BJ (cell line): ENCODE measurements at places on chromosomes 11 and 22.

DNA sequence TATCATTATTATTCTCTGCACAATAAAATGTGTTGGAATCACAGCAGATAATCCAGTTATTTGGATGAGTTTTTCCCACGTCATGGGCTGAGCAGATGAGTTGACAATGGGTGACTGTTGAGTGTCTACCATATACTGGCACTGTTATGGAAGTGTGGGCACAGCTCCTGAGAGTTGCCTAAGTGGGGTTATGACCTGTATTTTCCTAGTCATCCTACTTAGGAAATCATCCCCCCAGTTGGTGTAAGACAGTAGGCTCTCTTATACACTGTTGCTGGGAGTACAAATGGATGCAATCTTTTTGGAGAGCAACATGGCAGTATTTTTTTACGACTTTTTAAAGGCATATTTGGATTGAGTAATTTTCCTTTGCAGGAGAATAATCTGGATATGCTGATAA is 66.4 kb downstream of the TRAF6 start:
- DNase-seq: no peak

DNA sequence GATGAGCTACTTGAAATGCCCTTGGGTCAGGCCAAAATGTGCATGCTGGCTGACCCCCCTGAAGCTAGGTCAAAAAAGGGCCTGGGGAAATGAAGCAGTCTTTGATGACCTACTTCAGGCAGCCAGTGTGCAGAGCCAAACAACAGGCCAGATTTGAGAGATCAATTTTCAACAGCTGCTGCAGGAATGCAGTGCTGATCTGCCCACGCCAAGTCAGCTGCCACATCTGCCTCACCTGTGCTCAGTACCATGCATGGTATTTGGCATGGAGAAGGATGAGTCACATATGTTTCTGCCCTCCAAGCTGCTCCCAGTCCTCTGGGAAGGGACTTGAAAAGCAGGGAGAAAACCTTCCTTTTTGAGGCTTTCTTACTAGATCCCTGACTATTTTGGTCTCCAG is 35.8 kb downstream of the MTNR1B start:
- DNase-seq: no peak

DNA sequence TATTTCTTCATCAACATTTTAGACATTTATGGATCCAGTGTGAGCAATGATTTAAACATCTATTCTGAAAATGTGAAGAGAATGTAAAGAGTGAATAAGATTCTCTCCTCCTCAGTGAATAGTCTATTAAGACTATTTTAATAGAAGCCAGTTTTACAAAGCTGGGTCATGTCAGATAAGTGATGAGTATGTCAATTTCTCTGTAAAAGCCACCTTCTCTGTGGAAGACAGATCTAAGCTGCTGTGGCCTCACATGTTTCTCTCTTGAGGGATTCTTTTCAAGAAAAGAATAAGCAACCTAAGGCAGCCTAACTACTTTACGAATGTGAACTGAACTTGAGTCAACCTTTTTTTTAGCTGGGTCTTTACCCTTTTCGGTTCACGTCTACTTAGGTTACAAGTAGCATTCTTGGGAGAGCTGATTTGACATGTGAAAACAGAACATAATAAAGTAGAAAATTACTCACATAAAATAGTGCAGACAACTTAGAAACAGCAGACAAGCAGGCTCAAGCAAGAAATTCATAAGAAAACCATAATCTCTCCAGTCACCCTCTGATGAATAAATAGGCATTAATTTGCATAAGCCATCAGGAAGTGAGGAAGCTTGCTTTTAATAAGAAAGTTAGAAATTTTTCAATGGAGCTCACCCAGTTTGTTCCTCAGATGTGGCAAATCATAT is 9.9 kb downstream of the CTSC start:
- DNase-seq: no peak

DNA sequence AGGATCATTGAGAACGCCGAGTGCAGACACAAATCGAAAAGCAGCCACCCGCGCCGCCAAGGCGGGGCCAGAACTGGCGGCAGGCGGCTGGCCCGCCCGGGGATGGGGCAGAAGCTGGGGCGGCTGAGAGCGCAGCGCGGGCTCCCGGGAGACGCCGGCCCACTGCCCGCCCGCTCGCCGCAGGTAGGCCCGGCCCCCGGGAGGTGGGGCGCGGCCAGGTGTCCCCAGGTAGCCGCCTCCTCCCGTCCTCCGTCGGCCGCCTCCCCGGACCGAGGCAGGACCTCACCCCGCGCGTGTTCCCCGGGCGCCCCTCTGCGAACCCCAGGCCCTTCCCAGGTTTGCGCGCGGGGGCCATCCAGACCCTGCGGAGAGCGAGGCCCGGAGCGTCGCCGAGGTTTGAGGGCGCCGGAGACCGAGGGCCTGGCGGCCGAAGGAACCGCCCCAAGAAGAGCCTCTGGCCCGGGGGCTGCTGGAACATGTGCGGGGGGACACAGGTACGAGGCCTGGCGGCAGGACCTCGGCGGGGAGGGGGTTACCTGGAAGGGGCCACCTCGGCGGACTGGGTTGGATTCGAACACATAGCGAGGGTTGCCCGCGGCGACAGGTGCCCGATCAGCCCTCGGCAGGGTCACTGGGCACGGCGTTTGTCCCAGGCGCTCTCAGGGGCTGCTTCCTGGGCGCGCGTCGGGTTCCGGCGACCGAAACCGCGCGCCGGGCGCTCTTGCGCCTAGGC is at the start of gene PRRG4:
TSS of gene PRRG4 (plus strand) at position 248 of the 733 bp plus-strand sequence. CDS start 603 bp downstream, outside the sequence.
- DNase-seq: no peak

DNA sequence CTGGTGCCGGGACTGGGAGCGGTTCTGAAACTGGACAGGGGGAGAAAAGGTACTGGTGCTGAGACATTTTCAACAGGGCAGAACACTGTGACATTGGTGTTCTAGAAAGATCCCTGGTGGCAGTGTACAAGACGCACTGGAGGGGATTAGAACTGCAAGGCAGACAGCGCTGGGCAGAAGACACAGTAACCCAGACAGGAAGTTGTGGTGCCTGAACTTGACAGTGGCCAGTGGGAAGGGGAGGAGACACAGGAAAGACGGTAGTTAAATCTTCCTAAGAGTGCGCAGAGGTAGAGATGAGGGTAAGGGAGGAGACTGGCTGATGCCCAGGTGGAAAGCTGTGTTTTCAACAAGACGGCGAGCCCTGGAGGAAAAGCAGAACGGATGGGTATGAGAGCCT is 24.5 kb downstream of the FAM227A start:
- DNase-seq: no peak

- DNase-seq: no peak
These were observed at the start of gene MPPED2 for GRCh38 chr11:30586251-30587144. Gene MPPED2, minus strand, starts transcription at chr11:30586353. Its CDS starts 5,980 bp downstream, at chr11:30580373.

DNA sequence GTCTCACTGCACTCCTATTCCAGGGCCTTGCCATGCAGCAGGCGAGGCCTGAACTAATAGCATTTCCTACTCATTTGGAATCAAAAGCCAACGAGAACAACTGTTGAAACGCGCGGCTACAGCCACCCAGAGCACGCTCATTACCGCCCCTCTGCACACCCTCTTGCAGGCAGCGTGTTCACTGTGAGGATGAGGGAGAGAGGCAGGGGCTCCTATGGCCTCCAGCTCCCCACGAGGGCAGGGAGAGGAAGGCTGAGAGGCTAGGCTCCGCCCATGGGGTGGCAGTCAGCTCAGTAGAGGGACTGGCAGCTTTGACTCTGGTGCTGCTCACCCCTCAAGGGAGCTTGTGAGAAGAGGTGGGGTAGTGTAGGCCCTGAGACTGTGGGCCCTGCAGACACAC is 26.2 kb downstream of the LMO1 start:
- no peak for DNase-seq

DNA sequence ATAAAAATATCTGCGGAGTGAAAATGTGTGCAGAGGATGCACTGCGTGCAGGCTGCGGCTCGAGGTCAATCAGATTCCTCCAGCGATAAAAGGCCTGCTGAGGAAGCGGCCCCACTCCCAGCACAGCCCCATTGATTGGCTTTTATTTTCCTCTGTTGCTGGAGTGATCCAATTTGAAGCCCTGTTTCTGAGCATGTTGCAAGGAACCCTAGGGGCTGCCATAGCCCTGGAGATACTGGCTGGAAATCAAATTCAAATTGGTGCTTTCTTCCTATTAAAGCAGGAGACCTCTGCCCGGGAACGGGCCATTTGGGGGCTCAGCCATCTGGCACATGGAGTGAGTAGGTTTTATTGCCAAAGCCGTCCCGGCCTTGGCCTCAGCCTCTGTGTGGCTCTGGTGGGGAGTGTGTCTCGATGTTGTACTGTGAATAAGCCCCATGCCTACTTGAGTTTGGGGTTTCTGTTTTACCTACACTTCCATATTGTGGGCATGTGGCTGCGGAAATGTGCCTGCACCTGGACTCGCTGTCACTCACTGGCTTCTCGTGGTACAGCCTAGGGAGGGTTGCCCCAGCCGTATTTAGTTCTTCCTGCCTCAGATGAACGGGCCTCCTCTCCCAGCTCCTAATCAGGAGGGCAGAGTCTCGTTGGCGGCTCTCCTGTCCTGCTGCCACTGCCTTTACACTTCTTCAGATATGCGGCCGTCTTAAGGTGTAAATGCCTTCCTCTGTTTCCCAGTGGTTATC is 25.6 kb downstream of the PARVB start:
- no peak for DNase-seq

GRCh38 chr11:65642014-65642671 is 4.2 kb downstream of the SIPA1 start:
- no peak for DNase-seq

DNA sequence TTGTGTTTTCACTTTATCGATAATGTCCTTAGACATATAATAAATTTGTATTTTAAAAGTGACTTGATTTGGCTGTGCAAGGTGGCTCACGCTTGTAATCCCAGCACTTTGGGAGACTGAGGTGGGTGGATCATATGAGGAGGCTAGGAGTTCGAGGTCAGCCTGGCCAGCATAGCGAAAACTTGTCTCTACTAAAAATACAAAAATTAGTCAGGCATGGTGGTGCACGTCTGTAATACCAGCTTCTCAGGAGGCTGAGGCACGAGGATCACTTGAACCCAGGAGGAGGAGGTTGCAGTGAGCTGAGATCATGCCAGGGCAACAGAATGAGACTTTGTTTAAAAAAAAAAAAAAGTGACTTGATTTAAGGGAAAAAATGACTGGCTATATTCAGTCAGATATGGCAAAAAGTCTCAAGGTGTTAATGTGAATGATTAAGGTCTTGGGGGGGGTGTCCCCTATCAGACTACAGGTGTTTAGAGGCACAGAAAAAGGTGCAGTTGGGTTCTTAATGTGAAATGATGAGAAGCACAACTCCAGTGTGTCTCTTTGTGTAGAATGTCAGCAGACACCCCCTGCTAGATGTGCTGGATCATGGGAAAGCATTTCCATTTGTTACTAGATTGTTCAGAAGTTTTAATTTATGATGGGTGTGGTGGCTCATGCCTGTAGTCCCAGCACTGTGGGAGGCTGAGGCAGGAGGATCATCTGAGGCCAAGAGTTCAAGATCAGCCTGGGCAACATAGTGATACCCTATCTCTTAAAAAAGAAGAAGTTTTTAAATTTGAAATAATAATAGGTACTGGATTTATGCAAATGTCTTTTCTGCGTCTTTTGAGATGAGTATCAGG is 17.0 kb downstream of the NEAT1 start:
- no peak for DNase-seq

DNA sequence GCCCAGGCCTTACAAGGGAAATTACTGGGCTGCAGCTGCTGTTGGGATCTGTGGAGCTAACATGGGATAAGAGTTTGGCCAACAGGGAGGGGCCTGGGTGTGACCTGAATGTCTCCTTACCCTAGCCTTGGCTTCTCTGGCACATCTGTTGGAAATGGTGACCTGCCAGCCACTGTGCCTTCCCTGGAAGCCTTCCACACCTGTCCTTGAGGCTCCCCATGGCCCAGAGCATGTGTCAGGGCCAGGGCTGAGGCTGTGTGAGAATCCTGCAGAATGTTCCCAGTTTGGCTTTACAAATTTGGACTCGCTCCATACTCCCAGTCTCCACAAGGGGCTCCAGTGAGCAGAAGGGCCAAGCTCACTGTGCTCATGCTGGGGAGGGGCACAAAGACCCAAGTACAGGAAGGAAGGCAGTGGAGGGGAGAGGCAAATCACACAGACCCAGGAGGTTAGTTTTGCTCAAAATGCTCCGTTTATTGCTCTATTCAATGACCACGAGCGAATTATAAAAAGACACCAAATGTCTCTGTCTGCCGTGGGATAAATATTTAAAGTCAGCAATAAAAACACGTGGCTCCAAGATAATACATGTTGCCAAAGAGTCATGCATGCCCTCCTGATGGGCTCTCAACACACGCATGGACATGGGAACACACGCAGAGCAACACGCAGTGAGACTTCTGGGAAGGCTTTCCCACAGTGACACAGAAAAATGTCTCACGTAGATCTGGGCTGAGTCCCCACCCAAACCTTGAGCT is 1.7 kb upstream of the IGSF22 start:
- DNase-seq: no peak

- DNase-seq: no peak
These were observed 612.6 kb downstream of the TBC1D22A start for GRCh38 chr22:47374901-47375575.

DNA sequence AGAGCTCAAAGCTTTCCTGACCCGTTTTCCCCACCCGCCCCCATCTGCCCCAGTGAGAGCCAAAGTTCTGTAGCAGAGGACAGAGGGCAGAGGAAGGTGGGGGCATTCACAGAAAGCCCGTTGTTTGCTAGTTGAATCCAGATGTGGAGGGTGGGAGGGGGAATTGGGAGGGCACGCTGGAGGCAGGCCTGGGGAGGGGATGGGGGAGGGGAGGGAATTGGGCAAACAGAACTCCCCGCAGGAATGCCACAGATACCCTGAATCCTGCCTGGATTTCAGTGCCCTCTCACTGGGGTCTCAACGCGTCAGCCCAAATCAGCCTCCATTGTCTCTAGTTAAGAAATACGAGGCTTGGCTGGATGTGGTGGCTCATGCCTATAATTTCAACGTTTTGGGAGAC is 12.9 kb upstream of the OAF start:
- no peak for DNase-seq

- peak; percentile 99 for DNase-seq
These were observed 37.6 kb downstream of the RIBC2 start for GRCh38 chr22:45450921-45451651.

- no peak for DNase-seq
These were observed 1.8 kb upstream of the TMEM86A start for GRCh38 chr11:18696638-18697225.

GRCh38 chr22:21761994-21762680 is 26.5 kb upstream of the YPEL1 start:
- DNase-seq: no peak

- DNase-seq: no peak
These were observed 66.4 kb downstream of the SMCO4 start for GRCh38 chr11:93476796-93477195.

DNA sequence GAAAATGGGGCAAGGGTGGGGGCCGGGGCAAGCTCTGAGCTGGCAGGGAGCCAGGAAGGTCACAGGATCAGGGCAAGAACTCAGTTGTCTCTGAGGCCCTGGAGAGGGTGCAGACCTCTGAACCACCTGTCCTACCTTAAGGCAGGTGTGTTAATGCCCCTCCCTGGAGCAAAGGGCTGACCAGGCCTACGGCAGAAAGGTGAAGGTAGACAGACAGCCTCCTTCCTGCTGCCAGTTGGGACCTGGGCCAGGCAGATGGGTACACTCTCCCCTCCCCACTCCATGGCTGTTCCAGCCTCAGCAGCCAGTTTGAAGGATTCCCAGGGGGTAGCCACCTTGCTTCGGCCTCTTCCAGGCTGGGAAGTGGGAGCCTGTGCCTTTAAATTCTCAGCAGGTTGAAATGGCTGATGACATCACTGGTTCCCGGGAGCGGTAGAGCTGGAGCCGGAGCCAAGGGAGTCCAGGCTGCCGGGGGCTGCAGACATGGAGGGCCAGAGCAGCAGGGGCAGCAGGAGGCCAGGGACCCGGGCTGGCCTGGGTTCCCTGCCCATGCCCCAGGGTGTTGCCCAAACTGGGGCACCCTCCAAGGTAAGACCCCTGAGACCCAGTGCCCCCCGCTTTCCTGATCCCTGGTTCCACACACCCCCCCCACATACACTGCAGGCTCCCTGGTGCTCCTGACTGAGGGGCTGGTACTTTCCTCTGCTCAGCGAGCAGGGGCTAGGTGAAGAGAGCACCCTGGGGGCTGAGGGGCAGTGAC is at the start of gene INPP5J:
TSS of gene INPP5J (plus strand) at position 435 of the 760 bp plus-strand sequence. CDS start at position 484, 49 bp downstream.
- no peak for DNase-seq
